ENCODE measurements at places on chromosomes 4 and X. TPM values are rescaled to one million over a fixed set of nuclear protein-coding genes. Genes with fewer than 3 reads are reported as not detected.

- H3K4me1 ChIP-seq = peaks cover 22% of the 10 kb centered on the region
- no peak overlapping the region for H3K27ac ChIP-seq
- H3K4me3 ChIP-seq = peak overlapping the region; percentile 76
These were observed 1.1 kb downstream of the ZFYVE28 start for GRCh38 chr4:2417226-2417764.

NPFFR2 gene
- not detected for total RNA-seq

WNK3 gene
- total RNA-seq = 1.1 TPM

DNA sequence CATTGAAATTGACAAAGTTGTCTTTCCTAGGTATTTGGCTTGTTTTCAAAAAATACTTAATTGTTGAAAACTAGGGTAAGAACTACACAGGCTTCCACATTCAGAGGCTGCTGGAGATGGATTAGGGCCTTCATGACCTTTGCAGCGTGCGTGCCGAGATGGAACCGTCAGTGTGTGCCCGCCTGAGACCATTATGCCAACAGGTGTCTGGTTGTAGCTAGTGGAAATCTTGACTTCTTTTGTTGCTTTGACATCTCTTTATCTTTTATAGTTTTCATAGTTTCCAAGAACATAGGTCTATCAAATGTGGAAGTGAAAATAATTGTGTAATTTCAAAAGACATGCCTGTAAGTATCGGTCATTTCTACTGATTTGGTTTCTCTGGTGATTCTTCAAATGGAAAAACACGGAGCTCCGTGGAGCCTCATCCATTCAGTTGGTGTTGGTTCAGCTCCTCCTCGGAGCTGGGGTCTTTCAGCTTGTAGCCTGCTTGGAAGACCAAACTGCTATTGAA lies 38.9 kb upstream of the CLCN4 start:
- no peak overlapping the region for H3K27ac ChIP-seq
- DNase-seq = no peak
- no peak overlapping the region for H3K4me3 ChIP-seq
- no peaks in the 10 kb centered on the region for H3K4me1 ChIP-seq
- H3K27me3 ChIP-seq = no peaks in the 10 kb centered on the region

GRCh38 chrX:148871422-148872160 lies 371.2 kb downstream of the AFF2 start:
- no peak overlapping the region for H3K4me3 ChIP-seq
- H3K4me1 ChIP-seq = peaks cover 12% of the 10 kb centered on the region
- H3K36me3 ChIP-seq = no peaks in the 10 kb centered on the region

MAGEA1 gene
- not detected for total RNA-seq

- H3K27ac ChIP-seq = no peak overlapping the region
- no peak for DNase-seq
- no peak overlapping the region for H3K4me3 ChIP-seq
- no peaks in the 10 kb centered on the region for H3K36me3 ChIP-seq
These were observed 50.4 kb upstream of the IL13RA2 start for GRCh38 chrX:115067812-115068211.
